Stimulated activated naive B cell treated with anti-CD40 and anti-IgM and Interleukin-4, amounts not matched to agents 10 μg/mL and 1 μg/mL and 100 μg/mL, for 72 hours (primary cell): ENCODE measurements at places on chromosomes 1 and 21.

DNA sequence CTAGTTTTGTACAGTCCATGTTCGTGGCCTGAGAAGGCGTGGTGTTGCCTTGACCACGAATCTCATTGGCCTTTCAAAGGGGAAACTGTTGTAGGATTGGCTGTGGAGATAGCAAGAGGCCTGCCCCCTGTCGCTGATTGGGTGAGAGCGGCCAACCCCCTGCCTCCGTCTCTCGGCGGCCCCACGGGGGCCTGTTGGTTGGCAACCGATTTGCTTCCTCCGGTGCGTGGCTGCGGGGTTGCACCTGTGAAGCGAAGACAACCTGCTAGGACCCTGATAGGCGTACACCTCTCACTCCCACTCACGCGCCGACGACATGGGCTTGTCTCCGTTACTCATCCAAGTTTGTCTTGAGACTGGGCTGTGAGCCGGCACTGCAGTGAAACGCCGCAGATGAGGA, at the start of gene UBE2U:
TSS of gene UBE2U (plus strand) at position 204 of the 400 bp plus-strand sequence. CDS start 428 bp downstream, outside the sequence.
- DNase-seq = no peak

- DNase-seq = no peak
Measured at GRCh38 chr1:150875197-150876118, 941 bp downstream of the ARNT start.

GRCh38 chr21:40680311-40680710, 166.6 kb downstream of the DSCAM start:
- no peak for DNase-seq

DNA sequence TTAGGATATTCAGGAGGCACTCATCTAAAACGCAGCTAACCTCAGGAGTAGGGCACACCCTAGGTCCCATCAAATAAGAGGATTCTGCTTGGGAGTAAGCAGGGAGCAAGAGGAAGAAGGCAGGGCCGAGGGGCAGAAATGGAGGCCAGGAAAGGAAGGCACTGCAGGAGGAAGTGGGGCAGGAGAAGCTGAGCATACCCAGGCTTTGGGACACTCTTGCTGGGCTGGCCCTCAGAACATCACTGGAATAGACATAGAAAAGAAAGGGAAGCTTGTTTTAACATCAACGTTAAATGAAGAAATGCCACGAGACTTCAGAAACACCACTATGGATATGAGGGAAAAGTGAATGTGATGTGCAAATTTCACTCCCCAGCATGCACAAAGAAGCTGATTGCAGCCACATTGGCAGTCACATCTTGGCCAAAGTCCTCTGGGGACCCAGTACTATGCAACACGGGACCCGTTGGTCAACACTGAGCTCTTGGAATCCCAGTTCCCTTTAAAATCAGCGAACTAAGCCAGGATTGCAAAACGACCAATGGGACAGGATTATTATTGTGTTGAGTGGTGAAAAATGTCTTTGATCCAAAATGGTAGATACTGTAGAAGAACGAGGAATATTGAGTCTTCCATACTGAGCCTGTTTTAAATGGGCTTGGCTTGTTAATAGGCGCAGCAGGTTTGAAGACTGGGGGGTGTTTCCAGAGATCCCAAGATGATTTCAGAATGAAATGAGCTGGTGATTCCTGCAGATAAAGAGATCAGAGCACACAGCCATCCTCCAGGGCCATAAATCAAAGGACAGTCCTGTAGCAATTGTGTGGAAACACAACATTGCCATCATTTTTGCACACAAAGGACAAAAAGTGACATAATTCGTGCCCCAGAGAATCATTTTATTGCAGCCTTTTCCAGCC, 152.4 kb downstream of the TOMM20 start:
- DNase-seq = no peak

DNA sequence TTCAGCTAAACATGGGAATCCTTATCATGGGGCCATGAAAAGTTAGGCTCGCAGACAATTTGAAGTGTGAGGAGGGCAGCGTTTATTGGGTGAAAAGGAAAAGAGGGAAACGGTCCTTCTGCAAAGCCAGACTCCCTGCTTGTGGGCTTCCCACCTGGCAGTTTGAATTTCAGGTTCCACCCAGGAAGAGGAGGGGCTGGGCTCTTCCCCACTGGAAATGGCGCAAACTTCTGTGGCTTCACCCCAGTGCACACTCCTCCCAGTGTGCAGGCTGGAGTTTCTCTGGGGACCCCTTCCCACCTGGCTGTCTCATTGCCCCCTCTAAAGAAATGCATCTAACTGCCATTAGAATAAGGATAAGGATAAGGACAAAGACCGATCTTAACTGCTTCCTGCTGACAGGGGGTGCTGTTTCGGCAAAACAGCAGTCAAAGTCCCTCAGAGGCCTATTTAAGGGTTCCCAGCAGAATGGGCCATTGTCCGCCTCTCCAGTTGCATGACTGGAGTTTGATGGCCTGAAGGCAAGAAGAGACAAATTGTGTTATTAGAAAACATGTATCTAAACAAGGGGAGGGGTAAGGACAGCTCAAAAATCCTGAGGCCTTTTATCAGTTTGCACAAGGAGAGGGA, 20.4 kb downstream of the AIM2 start:
- no peak for DNase-seq

DNA sequence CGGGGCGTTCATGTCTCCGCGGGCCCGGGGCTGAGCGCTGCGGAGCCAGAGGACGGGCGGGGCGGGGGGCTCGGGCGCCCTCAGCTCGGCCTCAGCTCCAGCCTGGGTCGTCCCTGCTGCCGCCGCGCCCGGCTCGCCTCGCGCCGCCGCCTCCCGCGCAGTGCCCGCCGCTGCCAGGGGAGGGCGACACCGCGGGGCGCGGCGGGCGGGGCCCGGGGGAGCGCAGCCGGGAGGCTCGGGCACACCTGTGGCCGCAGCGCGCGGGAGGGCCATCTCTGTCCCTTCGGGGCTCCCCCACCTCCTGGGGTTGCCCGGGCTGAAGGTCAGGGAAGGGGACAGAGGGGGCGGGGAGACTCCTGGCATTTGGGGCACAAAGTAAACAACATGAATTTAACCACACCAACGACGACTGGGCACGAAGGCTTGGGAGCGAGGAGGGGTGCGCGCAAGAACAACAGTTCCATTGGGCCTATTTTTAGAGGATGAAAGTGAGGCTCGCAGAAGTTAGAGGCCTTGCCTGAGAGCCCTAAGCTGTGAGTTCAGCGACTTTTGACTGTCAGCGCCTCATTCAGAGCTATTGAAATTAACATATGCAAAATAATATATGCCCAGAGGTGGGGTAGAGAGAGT, at the start of gene FAM131C:
TSS of gene FAM131C (minus strand) at position 162 of the 630 bp plus-strand sequence. CDS start 209 bp downstream, outside the sequence.
- peak; percentile 83 for DNase-seq

- no peak for DNase-seq
Measured at GRCh38 chr1:181390410-181391077, 92.8 kb upstream of the CACNA1E start.

DNA sequence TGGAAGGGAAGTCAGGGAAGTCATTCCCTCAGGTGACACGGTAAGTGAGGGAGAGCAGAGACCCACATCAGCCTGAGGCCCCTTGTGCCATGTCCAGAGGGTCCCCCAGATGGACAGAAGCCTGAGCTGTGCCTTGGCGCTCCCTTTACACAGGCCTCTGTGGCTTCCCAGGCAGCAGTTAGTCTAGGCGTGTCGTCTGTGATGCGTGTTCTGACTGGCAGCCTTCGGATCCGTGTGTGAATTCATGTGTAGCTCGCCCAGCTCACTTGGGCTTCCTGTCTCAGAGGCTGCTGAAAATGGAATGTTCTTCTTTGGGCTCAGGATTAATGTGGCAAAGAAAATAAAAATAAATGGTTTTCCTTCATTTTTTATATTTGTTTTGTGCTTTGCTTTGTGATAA, 28.3 kb downstream of the PRMT2 start:
- no peak for DNase-seq

GRCh38 chr1:232489256-232489655, 140.7 kb downstream of the SIPA1L2 start:
- no peak for DNase-seq

DNA sequence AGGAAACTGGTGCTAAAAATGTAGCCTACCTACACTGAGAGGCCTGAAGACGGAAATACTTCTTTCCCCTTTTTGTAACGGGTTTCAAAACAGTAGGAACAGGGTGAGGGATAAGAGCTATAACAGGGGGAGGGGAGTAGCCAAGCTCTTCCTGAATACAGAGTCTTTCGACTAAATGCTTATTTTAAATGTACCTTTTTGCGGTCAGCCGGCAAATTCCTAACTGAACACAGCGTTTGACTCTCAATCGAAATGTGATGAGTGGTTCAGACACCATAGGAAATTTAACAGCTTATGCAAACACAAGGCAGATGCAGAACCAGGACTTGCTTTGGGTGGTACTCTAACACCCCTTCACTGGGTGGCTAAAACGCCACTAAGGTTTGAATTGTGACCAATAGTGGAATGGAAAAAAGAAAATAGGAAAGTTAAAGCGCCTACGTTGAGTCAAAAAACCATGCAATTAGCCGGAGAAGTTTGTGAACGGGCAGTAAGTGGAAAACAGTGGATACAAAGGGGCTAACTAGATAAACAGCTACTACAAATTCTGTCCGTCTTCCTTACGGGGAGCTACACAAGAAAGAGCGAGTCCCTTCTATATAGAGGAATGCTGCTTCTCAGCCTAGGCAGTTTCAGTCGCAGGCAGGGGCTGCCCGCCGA, 1.7 kb downstream of the EGLN1 start:
- DNase-seq = no peak

GRCh38 chr1:170806961-170807360, 128.4 kb upstream of the MROH9 start:
- DNase-seq = no peak

DNA sequence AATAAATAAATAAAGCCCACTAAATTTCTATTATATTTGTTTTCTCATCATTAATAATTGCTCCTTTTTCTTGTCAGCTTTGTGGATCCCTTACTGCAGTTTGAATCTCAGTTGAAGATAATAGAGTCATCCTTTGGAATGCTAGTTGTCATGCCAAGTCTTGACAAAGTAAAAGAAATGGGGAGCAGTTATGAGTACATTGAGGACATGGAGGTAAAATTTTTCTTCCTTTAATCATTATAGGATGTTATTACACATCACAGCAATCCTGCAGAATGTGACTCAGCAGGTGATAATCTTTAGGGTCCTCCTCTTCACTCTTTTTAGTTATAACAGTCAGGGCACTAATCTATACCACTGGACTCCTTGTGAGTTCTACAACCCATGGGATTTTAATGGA, 24.1 kb downstream of the MROH9 start:
- DNase-seq = no peak

- no peak for DNase-seq
Measured at GRCh38 chr21:31558189-31558961, 101.1 kb upstream of the SOD1 start.

DNA sequence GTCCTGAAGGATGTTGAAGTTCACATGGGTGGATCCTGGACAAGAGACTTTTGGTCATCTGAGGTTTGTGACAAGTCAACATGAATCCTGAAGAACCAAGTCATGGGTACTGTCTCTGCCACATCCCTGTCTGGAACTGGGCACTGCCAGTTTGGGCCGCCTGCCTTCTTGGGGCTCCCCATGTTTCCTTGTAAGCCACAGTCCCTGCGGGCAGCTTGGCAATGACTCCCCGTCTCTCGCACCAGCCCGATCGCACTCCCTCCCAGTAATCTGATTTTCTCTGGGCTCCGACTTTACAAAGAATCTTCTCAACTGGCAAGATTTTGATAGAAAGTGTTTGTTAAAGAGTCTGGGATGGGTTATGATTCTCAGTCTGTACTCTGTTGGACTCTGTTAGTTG, 80.4 kb downstream of the DDX20 start:
- no peak for DNase-seq

- DNase-seq = no peak
Measured at GRCh38 chr1:209761011-209761635, 5.3 kb downstream of the TRAF3IP3 start.

DNA sequence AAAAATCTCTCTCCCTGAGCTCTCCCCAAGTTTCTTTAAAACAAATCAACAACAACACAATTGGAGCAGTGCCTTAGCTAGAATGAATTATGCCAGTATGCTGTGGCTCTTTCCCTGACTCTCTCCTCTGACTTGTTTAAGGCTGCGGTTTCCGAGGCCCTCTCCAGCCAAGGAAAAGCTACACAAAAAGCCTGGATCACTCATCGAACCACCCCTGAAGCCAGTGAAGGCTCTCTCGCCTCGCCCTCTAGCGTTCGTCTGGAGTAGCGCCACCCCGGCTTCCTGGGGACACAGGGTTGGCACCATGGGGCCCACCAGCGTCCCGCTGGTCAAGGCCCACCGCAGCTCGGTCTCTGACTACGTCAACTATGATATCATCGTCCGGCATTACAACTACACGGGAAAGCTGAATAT, 1.9 kb downstream of the S1PR1 start:
- peak; percentile 73 for DNase-seq

DNA sequence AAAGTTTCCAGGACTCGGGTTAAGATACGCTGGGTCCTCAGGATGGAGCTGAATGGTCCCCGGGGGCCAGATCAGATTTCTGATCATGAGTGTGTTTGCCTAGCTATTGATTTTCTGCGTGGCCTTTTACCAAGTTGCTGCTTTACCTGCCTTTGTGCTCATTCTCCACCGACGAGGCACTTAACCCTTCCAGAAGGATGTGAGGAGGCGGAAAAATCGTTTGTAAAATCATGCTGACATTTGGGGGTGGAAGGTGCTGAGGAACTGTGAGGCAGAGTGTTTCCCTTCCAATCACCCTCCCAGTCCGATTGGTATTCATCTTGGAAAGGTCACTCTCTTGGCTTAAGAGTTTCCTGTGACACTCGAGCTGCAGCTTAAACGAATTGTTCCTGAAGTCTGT, 337.1 kb upstream of the KAZN start:
- no peak for DNase-seq

DNA sequence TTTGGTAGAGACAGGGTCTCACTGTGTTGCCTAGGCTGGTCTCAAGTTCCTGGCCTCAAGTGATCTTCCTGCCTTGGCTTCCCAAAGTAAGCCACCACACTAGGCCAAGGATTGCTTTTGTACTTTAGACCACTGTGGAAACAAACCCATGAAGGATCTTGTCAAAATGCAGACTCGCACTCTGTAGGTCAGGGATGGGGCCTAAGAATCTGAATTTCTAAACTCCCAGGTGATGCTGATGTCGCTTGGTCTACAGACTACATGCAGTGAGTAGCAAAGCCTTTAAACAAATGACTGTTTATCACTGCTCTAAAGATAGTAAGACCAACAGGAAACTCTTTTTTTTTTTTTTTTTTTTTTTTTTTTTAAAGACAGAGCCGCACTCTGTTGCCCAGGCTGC, 54.1 kb upstream of the MUTYH start:
- no peak for DNase-seq

GRCh38 chr1:15222653-15223303, 24.2 kb upstream of the FHAD1 start:
- no peak for DNase-seq

DNA sequence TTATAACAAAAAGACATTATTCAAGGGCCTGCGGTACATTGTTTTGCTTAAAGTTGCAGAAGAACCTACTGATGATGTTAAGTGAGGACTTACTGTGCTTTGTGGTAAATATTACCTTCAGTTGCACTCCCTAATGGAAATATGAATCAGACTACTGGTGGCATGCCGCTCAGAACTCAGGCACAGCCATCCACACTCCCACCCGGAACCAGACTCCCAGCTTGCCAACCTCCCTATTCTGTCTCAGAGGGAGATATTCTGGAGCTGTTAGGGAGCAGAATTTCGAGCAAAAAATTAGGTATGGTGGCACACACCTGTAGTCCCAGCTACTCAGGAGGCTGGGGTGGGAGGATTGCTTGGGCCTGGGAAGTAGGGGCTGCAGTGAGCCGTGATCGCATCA, 13.1 kb downstream of the PGBD5 start:
- no peak for DNase-seq

- no peak for DNase-seq
Measured at GRCh38 chr1:110102081-110102480, 10.2 kb upstream of the UBL4B start.

GRCh38 chr21:25563361-25564116, 43.7 kb downstream of the MRPL39 start:
- DNase-seq = no peak
